ENCODE measurements at places on chromosomes 7 and 10. TPM values are rescaled to one million over a fixed set of nuclear protein-coding genes. Genes with fewer than 3 reads are reported as not detected.

DNA sequence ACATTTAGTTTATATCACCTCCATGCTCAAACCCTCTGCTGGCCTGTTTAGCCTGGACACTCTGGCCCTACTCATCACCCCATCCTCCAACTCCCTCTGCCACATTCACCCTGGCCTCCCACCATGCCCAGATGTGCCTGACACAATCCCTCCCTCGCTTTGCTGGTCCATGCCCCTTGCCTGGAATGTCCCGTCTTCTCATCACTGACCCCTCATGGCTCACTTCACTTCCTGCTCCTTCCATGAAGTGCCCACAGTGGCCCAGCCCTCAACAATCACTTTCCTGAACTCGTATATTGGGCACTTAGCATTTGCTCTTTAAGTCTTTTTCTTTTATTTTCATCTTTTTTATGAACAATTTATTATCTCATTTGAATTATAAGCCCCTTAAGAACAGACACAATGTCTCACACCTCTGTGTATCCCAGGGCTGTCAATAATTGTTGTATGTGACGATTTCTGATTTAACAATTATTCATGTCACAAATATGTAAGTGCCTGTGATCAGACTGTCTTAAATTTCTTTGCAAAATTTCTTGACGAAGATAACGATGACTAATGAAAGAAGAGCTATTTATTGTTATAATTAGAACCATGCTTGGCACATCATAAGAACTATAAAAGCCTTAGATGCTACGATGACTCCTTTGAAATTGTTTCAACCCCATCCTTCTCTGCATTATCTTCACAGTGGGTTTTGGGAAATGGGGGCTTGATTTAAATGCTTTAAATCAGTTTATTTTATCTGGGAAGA, 209.9 kb upstream of the YAE1 start:
- no peak for DNase-seq

- DNase-seq, result no peak
Measured at GRCh38 chr7:20507157-20507556, 108.3 kb upstream of the ABCB5 start.

GRCh38 chr7:39465055-39465929, 100.9 kb upstream of the YAE1 start:
- peak; percentile 67 for DNase-seq

DNA sequence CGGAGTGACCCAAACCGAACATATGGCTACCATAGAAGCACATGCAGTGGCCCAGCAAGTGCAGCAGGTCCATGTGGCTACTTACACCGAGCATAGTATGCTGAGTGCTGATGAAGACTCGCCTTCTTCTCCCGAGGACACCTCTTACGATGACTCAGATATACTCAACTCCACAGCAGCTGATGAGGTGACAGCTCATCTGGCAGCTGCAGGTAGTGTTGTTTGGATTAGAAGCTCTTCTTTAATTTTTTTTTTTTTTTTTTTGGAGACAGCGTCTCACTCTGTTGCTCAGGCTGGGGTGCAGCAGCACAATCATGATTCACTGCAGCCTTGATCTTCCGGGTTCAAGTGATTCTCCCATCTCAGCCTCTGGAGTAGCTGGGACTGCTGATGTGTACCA, 45.8 kb downstream of the NRF1 start:
- DNase-seq, result no peak

- no peak for DNase-seq
Measured at GRCh38 chr7:9217204-9217603, 783.8 kb downstream of the NXPH1 start.

DNA sequence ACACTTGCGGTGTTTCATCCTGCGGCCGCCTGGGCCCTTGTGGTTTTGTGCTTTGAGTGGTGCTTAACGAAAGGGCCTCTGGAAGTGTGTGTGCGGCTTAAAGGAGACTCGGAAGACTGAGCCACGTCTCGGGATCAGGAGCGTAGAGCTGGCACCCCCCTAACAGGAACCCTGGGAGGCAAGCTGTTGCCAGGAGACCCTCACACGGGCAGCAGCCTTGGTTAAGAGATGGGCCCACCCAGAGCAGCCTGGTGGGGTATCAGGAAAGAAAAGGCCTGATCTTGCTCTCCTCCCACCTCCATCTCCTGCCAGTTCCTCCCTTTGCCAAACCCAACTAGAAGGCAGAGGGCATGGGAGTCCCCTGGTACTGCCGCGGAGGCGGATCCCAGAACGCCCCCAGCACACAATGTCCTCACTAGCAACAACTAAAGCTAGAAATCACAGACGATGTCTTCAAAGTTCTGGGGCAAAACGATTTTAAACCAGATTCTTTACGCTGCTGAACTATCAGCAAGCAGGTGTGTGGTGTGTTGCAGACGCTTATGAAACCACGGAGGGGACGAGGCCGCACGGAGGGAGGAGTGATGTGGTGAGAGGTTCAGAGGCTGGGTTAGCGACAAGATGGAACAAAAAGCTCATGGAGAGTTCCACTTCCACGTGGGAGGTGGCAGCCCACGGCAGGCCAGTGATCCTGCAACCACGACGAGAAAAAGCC, 67.0 kb upstream of the INPP5A start:
- DNase-seq, result no peak

- DNase-seq, result no peak
Measured at GRCh38 chr7:107396081-107396480, 73.8 kb upstream of the GPR22 start.

- DNase-seq, result no peak
Measured at GRCh38 chr10:28744069-28744768, 66.9 kb downstream of the BAMBI start.

DNA sequence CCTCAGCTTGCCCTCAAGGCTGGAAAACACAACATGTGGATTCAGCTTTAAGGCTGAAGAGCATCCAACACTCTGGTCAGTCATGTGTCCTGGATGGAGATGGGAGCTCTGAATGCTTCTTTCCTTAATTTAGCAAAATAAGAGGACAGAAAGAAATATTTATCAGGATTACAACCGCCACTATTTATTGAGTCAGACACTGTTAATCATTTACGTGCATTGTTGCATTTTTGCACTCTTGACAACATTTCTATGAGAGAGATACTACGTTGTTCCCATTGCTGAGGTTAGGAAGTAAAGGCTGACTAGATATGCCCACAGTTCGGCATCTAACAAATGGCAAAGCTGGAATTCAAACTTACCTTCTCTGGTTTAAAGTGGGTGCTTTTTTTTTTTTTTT, 101.8 kb upstream of the KMT2C start:
- DNase-seq, result no peak

DNA sequence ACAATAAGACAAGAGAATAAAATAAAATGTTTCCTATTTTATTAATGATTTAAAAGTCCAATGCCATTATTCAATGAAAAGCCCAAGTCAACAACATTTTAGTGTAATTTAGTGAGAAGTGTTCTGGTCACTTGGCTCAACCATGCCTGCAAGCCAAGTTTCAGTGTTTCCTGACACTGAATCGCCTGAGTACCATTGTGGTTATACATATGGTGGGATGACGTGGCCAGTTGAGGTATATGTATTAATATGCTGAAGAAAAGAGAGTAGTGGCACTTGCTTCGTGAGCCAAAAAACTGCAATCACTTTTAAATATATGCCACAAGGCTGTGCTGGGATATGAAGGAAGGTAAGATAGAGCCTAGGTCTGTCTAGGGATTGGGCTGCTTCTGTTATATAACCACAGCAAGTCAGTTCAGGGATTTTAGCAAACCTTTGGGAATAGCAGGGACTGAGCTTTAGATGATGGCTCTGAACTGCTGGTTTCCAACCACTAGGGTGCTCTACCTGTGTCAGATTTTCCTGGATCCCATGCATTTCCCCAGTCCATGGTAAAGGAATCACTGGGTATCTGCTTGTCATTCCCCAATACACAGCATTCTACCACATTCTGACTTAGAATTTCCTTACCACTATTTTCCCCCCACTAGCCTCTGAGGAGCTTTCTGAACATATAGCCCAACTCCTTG, 214.0 kb upstream of the PRPS1L1 start:
- no peak for DNase-seq

DNA sequence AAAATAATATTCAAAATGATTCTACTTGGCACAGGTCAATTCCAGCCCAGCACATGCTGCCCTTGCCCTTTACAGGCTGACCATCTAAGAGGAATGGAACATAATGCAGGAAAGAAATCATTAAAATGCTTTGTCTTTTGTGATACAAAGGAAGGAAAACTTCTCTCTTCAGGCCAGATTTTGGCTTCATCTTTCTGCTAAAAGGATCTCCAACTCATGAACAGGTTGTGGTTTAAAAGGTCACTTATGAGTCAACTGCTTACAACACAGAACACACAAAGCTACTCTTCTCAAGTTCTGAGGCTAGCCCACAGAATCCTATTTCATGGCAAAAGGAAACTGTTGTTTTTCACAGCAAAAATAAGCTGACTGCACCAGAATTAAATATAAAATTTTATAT, 197.1 kb downstream of the DOCK4 start:
- DNase-seq, result no peak

- no peak for DNase-seq
Measured at GRCh38 chr7:46544396-46545008, 623.4 kb upstream of the IGFBP3 start.

- DNase-seq, result no peak
Measured at GRCh38 chr7:80923211-80923612, 4.4 kb upstream of the SEMA3C start.

DNA sequence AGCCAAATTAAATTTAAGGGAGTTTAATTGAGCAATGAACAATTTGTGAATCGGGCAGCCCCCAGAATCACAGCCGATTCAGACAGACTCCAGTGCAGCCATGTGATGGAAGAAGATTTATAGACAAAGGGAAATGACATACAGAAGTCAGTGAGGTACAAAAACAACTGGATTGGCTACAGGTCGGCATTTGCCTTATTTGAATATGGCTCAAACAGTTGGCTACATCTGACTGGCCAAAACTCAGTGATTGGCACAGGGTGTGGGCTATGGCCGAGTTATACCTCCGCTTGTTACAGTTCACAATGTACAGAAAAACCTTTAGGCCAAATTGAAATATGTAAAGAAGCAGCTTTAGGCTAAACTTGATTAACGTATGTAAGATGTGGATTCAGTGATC, 30.8 kb upstream of the EIF4H start:
- no peak for DNase-seq

DNA sequence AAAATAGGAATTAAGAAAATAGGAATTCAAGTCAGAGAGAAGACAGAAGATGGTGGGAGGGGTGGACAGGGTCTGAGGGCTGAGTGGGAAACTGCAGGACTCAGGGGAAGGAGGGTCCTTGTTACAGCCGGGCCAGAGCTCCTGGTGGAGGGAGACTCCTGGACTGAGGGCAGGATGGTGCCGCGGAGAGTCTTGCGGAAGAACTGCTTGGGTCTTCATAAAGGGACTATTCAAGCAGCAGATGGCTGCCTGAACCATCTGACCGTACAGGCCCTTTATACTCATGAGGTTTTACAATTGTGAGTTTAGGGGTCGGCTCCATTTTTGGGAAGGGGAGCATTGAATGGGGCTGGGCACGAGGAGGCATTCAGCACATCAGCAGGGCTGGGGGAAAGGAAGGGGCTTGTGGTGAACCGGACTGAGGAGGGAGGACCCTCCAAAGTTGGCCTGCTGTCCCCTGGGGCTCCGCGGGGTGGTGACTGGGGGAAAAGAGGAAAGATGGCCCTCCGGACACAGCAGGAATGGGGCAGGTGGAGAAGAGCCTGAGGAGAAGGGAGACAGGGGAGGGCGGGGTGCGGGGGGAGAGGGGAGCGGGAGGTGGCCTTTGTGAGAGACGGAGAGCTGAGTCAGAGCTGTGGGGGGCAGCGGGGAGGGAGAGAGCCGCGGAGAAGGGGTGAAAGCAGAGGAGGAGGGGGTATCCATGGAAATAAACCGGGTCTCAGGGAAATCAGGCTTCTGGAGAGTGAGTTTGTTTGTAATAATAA, 1.5 kb downstream of the FAM131B start:
- no peak for DNase-seq

DNA sequence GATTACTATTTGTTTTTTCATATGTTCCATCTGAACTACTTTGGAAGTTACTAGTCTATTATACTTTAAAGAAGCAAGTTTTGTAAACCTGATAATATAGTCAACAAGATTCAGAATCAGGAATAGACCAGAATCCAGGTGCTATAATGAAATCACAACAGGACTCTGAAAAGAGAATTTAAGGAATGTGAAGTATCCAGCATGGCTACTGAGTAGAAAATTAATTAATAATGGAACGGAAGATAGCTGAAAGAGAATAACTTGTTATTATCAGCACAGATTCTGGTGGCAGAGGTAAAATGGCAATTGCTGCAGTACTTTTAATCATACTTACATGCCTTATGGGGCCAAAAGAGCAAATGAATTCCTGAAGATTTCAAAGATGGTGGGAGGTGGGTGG, 43.1 kb upstream of the CHCHD3 start:
- no peak for DNase-seq

GRCh38 chr7:85564861-85565260, 378.0 kb upstream of the SEMA3D start:
- DNase-seq, result no peak

DNA sequence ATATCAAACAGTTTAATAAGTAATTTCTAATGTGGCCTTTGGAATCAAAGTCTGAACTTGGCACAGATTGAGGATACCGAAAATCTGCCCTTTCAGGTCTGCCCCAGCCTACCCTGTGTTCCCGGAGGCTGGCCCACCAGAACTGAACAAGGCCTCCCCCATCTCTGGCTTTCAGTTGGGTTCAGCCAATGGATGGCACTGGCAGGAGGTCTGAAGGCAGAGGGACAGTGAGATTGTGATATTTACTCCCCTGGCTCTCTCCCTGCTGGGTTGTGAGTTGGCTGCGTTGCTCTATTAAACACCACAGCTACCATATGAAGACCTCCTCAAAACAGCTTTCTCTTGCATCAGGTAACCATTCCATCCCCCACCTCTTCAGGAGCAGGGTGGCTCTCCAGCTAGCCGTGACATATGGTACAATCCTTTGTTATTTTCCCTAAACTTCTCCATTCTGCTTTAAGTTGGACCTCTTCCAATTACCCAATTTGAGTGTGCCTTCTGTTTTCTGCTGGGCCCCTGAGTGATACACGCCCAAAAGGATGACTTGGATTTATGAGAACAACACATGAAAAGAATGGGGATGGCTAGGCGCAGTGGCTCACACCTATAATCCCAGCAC, 28.1 kb downstream of the DNMBP start:
- DNase-seq, result no peak

RAMP3 gene
- 59.6 TPM for total RNA-seq

ABCC2 gene
- total RNA-seq, result 10.4 TPM

MTPN gene
- total RNA-seq, result 114 TPM

C10orf105 gene
- total RNA-seq, result 0.53 TPM

CTAGE15 gene
- total RNA-seq, result not detected

CDC14C gene
- total RNA-seq, result 0.18 TPM

CLCN1 gene
- not detected for total RNA-seq

FAM25C gene
- total RNA-seq, result not detected

CPXM2 gene
- total RNA-seq, result 81.6 TPM

EN2 gene
- not detected for total RNA-seq
